ENCODE measurements at places on chromosomes 12 and 14.

DNA sequence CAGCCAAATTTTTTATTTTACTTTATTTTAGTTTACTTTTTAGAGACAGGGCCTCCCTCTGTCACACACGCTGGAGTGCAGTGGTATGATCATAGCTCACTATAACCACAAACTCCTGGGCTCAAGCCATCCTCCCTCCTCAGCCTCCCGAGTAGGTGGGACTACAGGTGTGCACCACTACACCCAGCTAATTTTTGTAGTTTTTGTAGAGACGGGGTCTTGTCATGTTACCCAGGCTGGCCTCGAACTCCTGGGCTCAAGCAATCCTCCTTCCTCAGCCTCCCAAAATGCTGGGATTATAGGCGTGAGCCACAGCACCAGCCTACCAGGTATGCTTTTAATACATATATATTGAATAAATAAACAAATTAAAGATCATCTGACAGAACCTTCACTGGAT is 32.7 kb upstream of the LTA4H start:
- no peak for DNase-seq

- DNase-seq, result no peak
These were observed 10.8 kb downstream of the PPFIBP1 start for GRCh38 chr12:27534765-27535161.

- DNase-seq, result no peak
These were observed 63.7 kb downstream of the NTN4 start for GRCh38 chr12:95726903-95727302.

GRCh38 chr12:6821591-6822425 is at the start of gene GPR162:
Gene GPR162, plus strand, starts transcription at chr12:6821821. Its CDS starts 2,078 bp downstream, at chr12:6823899.
- no peak for DNase-seq

GRCh38 chr14:65006261-65006721 is 19.6 kb downstream of the FNTB start:
- no peak for DNase-seq

DNA sequence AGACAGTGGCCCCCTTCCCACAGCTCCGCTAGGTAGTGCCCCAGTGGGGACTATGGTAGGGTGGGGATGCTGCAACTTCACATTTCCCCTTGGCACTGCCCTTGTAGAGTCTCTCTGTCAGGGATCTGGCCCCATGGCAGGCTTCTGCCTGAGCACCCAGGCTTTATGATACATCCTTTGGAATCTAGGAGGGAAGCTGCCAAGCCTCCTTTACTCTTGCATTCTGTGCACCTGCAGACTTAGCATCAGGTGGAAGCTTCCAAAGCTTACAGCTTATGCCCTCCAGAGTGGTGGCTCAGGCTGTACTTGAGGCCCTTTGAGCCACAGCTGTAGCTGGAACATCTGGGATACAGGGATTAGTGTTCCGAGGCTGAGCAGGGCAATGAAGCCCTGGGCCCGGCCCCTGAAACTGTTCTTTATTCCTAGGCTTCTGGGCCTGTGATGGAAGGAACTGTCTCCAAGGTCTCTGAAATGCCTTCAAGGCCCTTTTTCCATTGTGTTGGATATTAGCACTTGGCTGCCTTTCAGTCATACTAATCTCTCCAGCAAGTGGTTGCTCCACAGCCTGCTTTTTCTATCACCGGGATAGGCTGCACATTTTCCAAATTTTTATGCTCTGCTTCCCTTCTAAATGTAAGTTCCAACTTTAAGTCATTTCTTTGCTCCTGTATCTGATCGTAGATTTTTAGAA is 22.2 kb upstream of the OR6J1 start:
- DNase-seq, result no peak

DNA sequence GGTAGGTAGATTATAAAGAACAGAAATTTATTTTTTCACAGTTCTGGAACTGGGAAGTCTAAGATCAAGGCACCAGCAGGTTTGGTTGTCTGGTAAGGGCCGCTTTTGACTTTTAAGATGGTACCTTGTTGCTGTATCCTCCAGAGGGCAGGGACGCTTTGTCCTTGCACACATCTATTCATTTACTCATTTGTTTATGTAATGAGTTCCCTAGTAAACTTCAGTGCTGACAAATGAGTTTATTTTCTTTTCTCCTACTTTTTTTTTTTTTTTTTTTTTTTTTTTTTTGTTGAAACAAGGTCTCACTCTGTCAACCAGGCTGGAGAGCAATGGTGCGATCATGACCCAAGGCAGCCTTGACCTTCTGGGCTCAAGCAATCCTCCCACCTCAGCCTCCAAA is 195.7 kb downstream of the FBXL14 start:
- DNase-seq, result no peak

DNA sequence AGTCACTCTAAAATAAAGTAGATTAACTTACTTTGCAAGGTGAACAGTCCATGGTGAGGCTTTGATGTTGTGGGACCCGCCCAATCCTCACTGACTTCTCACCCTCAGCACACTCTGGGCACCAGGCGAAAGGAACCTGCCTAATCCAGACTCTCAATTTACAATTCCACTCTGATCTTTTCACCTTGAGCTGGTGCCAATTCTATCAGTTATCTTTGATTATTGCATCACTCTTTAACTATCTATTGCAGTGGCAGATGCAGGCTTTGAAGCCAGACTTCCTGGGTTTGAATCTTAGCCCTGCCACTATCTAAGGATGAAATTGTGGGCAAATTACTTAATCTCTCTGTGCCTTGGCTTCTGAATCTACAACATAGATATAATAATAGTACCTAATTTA is 18.9 kb upstream of the RASSF8 start:
- DNase-seq, result no peak

- no peak for DNase-seq
These were observed 11.7 kb upstream of the NAP1L1 start for GRCh38 chr12:76096079-76096646.

- no peak for DNase-seq
These were observed 35.8 kb downstream of the ATP2A2 start for GRCh38 chr12:110316861-110317260.

DNA sequence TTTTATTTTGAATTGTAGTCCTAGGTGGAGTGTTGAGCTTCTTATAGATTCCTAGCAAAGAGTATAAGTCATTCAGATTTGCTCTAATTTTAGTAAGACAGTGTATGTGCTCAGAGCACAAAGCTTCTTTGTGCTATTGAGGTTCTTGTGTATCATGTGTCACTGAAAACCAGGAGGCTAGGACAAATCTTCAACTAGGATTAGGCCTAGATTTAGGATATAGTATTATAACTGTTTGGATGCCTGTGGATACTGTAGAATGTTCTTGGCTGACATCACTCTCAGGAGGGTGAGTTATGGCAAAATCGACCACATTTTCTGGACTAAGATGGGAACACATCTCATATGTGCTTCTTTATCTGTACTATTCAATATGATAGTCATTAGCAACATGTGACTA is 86.5 kb downstream of the DHRS2 start:
- DNase-seq, result no peak

GRCh38 chr12:86097161-86097560 is 159.0 kb downstream of the MGAT4C start:
- no peak for DNase-seq

DNA sequence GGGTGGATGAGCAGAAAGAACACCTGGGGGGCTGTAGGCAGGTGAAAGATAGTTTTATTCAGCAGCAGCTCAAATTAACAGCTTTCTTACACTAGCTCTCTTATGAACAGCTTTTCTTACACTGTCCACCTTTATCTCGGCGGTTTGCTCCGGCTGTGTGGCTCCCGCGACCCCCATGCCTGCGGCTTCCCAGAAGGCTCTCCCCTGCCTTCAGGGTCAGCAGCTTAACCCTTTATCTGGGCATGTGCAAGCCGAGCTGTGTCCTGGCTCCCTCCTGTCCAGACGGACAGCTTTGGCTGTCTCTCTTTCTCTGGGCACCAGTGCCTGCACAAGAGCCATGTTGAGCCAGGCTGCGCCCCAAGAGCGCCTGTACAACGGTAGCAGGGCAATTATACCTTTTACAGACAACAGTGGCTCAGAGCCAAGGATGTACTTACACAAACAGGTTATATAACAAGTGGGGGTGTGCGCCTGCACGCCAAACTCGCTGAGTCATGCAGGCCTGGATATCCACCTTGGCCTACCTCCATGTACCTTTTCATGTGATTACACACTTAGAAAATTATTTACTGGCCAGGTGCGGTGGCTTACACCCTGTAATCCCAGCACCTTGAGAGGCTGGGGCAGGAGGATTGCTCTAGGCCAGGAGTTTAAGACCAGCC is 28.5 kb upstream of the KLHL42 start:
- DNase-seq, result no peak
